ENCODE measurements at places on chromosomes 5 and 9.
A peak's percentile ranks its signal among the peaks of the same experiment; 100 is the strongest.

- DNase-seq: no peak
Observed at GRCh38 chr9:128116104-128117083, 11.1 kb downstream of the PTGES2 start.

DNA sequence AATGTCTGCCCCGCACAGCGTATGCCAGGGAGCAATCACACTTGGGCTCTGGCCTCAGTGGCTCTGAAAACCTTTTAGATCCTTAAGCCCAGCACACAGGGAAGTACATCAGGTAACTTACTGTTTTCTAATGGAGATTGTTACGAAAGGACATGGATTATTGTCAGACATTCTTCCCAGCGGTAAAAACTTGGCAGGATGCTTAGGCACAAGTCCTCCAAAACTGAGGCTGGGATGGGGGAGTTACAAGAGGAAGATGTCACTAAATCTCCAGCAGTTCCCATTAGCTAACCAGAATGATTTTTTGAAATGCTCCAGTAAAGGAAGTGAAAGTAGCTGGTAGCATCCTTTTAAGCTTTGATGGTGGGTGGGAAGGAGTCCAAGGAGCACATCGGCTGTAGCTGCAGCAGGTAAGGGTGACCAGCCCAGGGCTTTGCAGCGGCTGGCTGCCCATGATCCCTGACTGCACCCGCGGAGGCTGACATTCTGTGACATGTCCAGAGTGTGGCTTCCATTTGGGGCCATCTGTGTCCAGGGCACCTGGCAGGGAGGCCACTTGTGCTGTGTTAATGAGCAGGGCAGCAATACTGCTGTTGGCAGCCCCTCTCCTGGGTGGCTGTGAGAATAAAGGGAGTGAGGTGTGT lies 165.8 kb downstream of the GADD45G start:
- no peak for DNase-seq

DNA sequence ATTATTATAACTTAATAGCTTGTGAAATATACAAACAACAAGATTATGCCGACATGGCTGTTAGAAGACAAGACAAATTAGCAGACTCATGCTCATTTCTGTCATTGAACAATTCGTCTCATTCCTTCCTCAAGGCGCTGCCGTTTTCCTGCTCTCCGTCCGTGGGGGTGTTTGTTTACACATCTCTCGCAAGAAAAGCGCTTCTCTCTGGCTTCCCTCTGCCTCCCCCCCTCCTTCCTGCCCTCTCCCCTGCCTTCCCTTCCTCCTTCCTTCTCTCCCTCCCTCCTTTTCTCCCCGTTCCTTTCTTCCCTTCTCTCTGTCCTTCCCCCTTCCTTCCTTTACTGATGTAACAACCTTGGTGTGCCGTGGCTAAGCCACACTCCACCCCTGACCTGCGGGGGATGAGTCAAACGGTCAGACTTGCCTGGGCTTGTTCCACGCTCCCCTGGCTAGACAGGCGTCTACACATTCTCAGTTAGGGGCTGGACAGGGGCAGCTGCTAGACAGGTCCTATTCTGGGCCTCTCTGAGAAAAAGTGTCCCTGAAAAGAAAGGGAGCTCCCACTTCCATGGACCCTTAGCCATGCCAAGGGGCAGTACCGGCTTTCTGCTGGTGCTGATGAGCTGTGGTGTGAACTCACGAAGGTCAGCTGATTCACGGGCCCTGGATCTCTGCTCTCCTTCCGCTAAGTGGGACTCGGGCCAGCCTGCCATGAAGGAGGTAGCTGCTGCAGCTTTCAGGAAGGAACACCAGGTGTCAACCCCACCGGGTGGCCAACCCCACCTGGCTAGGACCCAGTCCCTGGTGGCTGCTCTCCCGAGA lies 32.0 kb upstream of the SPTLC1 start:
- peak; percentile 69 for DNase-seq

DNA sequence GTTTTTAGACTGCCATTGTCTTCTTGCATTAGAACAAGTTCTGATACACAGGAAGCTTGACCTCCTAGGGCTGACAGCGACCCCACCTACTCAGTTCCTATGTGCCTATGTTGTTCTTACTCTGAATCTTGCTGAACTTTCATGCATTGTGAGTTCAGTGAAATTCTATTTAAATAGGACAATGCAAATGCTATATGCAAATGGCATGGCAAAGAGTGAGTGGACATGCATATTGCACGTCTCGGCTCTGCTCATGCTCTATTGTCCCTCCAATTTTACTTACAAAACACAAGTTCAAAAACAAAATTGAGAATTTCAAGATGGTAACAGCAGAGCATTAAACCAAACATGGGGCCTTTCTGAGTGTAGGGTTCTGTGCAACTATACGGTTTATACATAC lies 5.3 kb upstream of the DCP2 start:
- DNase-seq: no peak

Measured in activated CD4-positive, alpha-beta T cell treated with anti-CD3 and anti-CD28 coated beads, Interleukin-2, amount 10 ng/mL, durations not matched to agents 24 days and 14 days (primary cell).